ENCODE measurements at places on chromosomes 12 and 14.

DNA sequence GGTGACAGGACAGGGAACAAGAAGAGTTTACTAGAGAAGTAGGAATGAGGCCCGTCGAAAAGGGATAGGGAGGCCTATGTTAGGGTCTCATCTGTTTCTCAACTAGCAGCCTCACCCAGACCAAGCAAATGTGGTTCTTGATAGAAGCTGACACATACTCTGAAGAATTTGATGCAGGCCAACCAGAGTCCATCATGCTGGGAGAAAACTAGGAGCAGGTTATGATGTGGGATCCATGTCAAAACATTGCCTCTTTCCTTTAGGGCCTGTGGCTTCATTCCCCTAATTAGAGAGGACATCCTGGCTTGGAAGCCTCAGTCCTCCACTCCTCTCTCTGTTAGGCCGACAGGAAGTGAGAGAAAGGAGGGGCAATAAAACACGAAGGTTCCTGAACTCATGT, 122.8 kb downstream of the NTF3 start:
- peak; percentile 1 for DNase-seq

- no peak for DNase-seq
Observed at GRCh38 chr14:85224241-85224640, 305.7 kb upstream of the FLRT2 start.

- no peak for DNase-seq
Observed at GRCh38 chr14:91839749-91840148, 27.6 kb downstream of the TC2N start.

- DNase-seq, result peak; percentile 84
Observed at GRCh38 chr12:93146263-93146939, 217.3 kb upstream of the EEA1 start.

DNA sequence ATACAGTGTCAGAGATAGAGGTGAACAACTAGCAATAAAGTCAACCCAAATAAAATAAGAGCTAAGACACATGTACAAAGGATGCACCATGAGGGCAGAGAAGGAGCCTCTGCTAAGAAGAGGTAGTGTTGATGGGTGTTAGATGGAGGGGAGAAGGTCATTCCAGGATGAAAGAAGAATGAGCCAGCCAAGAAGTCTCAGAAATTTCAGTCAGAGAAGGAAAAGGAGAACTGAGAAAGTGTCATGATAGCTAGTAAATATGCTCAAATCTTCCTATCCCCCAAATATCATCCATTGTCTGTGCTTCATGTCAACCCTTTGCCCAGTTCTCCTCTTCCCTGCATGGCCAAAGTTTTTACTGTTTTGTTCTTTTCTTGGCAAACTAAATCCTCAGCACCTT, 225.2 kb upstream of the BTG1 start:
- DNase-seq, result no peak

DNA sequence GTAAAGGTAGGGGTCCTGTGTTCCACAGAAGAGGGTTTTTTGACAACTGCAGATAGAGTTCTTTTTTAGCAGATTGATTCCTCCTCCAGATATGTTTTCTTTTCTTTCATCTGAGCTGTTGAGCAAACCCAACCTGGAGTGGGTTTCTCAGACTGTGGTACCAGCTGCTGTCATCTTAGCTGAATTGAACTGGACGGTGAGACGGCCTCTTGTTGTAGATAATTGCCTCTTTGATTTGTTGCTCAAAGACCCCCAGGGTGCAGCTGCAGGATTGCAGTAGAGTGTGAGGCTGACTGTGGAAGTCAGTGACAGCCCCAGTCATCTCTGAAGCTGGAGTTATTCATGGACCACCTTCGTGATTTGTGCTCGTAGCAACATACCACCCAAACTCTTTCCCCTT, 317.7 kb downstream of the AACS start:
- no peak for DNase-seq

- no peak for DNase-seq
Observed at GRCh38 chr12:14802247-14802646, 1.0 kb downstream of the WBP11 start.

- no peak for DNase-seq
Observed at GRCh38 chr12:31876568-31877424, 82.4 kb upstream of the RESF1 start.
